ENCODE measurements at places on chromosomes 12 and 14.

DNA sequence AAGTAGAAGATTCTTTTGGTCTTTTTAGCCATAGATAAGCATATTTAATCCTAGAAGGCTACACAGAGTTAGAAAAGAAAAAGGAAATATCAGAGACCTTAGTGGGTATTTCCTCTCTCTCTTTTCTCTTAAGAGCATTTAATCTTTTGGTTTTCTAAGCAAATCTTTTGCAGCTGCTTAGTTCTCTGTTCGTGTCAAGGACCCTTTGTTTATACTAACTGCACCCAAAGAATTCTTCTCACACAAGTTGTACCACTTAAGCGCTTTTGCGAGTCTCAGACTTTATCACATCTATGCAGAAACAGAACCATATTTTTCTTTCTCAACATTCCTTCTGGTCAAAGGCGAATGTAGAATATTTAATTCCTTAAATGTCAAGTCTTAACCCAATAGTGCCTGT, 17.9 kb upstream of the NID2 start:
- DNase-seq = no peak

DNA sequence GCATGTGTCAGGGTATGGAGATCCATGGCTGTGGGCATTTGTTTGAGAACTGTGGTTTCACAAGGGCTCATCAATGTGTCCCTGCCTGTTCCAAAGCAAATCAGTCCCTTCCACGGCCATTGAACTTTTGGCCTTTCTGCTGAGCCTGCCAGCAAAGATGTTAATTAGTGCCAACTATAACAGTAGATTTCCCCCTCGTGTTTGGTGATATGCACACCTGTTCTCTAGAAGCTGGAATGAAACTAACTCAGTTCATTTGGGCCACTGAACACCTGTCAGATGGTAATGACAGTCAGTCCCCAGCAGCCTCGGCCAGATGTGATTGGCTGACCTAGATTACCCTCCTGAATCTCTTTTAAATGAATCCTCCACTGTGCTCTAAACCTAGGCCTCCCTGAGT, 43.2 kb downstream of the IRAK3 start:
- no peak for DNase-seq

DNA sequence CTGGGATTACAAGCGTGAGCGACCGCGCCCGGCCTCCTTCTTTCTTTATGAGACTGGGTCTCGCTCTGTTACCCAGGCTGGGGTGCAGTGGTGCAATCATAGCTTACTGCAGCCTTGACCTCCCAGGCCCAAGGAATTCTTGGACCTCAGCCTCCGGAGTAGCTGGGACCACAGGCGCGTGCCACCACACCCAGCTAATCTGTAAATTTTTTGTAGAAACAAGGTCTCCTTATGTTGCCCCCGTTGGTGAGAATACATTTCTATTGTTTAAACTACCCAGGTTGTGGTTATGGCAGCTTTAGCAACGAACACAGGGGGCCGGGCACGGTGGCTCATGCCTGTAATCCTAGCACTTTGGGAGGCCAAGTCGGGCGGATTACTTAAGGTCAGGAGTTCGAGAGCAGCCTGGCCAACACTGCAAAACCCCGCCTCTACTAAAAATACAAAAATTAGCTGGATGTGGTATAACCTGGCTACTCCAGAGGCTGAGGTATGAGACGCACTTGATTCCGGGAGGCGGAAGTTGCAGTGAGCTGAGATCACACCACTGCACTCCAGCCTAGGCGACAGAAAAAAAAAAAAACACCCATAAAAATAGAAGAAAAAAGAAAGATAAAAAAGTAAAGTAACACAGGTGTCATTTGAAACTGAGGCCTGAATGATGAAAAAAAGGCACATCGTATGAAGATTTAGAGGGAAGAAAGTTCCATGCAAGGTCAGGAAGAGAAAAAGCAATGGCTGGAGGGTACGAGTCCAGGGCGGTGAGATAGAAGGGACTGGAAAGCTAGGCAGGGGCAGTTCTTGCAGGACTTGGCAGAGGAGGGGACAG, 977 bp upstream of the TMEM120B start:
- no peak for DNase-seq

DNA sequence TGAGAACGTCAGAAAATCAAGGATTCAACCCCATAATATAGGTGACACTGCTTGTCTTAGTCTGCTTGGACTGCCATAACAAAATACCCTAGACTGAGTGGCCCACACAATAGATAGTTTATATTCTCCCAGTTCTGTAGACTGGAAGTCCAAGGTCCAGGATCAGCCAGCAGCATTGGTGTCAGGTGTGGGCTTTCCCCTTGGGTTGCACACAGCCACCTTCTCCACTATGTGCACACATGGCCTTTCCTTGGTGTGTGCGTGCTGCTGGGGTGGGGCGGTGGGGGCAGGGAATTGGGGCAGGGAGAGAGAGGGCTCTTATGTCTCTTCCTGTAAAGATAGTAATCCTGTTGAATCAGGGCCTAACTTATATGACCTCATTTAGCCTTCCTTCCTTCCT, 106.4 kb downstream of the SLC25A47 start:
- no peak for DNase-seq

- no peak for DNase-seq
Measured at GRCh38 chr12:78208092-78208491, 377.4 kb downstream of the NAV3 start.

- DNase-seq = no peak
Measured at GRCh38 chr12:11881835-11882234, 188.9 kb upstream of the BCL2L14 start.

GRCh38 chr12:77696183-77696582, 134.5 kb upstream of the NAV3 start:
- no peak for DNase-seq

- no peak for DNase-seq
Measured at GRCh38 chr14:78835909-78836308, 665.7 kb downstream of the NRXN3 start.

DNA sequence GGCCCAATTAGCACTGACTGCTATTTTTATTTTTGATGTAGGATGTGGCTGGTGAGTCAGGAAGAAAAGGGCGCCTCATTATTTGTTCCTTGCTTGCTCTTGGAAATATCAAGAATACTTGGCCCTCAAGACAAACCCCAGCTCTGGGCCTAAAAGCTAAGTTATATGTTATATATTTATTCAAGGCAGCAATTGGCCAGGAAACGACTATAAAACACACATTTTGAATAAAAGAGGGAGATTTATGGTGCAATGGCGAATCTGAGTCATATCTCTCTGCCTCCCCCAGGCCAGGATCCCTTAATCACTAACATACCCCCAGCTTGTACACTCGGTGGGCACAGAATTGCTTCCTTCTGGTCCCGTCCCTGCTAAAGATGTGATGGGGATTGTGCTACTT, 63.3 kb downstream of the TBX5 start:
- DNase-seq = no peak

DNA sequence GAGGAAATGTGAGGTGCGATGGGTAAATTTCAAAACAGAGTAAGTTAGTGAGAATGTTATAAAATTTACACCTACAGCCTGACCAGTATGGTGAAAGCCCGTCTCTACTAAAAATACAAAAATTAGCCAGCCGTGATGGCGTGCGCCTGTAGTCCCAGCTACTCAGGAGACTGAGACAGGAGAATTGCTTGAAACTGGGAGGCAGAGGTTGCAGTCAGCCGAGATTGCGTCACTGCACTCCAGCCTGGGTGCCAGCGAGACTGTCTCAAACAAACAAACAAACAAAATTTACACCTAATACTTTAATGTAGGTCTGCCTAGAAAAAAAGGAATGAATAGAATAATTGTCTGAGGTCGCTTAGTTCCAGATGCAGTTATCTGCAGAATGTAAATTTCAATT, 37.6 kb downstream of the SLC2A14 start:
- no peak for DNase-seq

GRCh38 chr12:79294590-79294989, 396.2 kb downstream of the PAWR start:
- no peak for DNase-seq

DNA sequence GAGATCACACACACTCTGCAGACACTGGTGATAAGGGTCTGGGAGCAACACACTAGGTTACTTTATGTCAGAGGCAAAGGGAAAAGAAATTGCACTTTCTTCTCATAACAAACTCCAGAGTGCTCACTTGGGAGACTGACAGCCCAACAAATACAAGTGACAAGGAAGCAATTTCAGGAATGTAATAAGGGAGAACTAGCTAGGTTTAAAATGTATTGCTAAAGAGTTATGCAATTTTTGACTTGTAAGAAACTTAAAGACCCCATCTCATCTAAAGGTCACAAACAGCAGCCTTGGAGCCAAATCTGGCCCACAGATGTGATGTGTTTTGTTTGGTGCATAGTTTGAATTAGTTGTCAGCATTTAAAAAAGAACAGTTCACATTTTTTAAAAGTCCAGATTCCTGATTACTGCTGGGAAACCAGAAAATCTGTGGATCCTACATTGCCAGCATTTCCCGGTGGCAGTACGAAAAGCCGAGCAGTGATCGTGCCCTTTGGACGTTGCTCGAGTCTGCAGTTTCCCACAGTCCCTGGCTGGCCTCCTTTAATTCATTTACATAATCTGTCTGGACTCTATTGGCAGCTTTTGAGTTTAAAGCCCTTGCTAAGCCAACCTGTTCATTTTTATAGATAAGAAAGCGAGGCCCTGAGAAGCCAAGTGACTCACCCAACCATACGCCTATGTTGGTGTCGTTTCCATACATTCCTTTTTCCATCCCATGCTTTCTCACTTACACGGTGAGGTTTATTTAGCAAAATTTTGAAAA, 42.0 kb upstream of the ETV6 start:
- DNase-seq = no peak

DNA sequence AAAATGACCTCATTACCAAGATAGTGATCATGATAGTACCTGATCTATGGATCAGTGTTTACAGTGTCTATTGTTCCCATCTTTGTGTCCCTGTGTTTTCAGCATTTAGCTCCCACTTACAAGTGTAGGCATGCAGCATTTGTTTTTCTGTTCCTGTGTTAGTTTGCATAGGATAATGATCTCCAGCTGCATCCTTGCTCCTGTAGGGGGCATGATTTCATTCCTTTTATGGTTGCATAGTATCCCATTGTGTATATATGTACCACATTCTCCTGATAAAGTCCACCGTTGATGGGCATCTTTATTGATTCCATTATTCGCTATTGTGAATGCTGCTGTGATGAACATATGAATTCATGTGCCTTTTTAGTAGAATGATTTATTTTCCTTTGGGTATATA, 215.4 kb upstream of the NAV3 start:
- DNase-seq = no peak

DNA sequence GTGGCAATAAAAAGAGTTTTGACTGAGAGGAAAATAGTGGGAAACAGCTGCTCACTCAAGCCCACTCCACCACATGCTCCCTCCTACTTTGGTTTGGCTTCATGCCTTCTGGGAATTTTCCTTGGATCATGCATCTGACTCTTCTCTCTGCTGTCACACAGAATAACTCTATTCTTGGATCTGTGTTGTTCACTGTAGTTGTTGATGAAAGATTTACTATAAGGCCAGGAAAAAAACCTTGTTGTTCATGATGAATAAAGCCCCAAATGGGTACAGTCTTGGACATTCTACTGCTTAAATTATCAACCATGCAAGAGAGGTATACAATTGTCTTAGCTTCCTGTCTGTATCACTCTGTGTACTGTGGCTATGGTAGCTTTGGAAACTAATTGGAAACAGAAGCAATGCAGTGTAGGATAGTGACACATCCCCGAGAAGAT, 70.5 kb downstream of the TMX1 start:
- peak; percentile 40 for DNase-seq

GRCh38 chr12:121145221-121145620, 12.5 kb downstream of the P2RX7 start:
- DNase-seq = no peak

GRCh38 chr12:38384816-38385378, 68.3 kb downstream of the ALG10B start:
- DNase-seq = no peak

DNA sequence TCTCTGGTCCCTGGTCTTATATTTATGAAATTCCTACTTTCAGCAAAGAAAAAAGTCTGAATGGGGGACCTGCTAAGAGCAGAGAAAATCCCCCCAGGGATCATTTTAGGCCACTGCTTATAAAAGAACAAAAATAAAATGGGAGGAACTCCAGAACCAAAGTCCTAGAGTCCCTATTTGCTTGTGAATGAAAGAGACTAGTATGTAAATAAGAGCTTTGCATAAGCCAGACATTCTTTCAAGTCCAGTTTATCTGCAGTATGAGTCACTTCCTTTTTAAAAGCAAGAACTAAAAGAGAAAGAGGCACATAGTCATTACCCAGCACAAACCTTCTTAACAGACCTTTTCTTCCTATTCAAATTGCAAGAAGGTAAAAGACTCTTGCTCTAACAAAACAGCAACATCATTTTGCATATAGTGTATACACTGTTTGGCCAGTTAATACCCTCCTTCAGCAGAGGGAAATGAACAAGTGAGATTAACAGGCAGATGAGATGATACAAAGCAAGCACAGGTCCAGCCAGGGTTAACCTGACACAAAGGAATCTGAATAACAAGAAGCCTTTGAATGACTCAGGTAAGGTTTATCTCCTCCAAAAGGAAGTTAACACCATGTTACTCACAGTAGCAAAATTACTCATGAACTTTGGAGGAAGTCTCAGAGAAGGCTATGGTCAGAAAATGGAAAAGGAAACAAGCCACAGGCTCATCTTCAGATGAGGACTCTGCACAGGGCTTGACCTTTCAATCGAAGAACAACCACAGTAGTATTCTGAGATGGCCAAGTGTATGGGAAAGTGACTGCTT, 87.3 kb downstream of the PHLDA1 start:
- no peak for DNase-seq

- DNase-seq = no peak
Measured at GRCh38 chr12:93957870-93958269, 190.5 kb upstream of the PLXNC1 start.

DNA sequence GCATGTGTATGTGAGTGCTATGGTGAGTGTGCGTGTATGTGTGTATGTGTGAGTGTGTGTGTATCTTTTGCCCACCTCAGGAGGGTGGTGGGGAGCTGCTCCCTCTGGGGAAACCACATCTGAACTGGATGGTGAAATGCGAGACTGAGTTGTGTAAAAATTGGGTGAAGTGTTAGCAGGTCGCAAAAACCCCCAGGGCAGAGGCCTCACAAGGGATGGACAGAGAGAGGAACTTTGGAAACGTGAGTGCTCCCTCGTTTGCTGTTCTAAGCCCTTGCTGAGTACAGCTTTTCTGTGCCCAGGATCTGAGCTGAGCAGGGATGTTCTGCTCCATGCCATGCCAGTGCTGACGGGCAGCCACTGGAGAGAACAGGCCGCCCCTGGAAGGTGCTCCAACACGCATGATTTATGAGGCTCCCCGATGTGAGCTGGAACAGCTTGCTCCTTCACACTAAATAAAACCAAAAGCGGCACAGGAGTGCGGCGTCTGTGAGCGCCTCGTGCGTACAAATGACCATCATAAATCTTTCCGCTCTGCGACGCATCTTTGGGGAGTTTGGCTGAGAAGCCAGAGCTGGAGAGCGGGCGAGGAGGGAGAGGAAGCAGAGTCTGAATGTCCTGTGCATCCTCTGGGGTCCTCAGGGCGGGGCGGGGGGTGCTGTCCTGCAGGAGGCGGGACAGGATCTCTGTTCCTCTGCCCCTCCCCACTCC, 14.1 kb upstream of the GALNT9 start:
- no peak for DNase-seq
